AML-193 (cell line): ENCODE measurements at places on chromosomes 6 and 20.

DNA sequence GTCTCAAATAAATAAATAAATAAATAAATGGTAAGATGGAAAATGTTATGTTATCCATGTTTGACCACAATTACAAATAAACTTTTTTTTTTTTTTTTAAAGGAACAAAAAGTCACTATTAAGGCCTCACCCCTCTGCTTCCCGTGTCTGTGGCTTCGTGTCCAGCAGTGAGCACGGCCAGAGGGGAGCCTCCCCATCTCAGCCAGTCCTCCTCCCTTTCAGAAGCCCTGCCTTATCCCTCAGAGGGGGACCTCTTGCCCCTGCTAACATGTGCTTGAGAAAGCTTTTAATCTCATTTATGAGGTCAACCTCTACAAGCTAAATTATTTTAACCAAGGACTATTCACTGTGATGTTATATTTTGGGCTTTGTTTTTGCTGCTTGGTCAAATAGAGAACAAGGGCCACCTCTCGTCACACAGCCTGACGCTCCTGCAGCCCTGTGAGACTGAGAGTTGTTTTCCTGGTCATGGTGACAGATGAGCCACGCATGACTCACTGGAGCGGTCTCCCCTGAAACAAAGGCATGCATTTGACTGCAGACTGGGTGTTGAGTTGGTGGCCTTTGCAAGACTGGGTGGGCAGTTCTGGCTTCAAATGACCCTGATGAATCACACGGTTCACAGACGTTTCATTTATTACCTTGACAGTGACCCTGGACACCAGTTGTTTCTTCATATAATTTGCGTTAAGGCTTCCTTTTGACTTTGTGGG is 131.8 kb downstream of the TIAM2 start:
- DNase-seq: no peak

GRCh38 chr20:5973172-5973571 is 22.7 kb downstream of the MCM8 start:
- DNase-seq: peak; percentile 9

- DNase-seq: no peak
Measured at GRCh38 chr6:1613688-1614447, 4.2 kb downstream of the FOXC1 start.

DNA sequence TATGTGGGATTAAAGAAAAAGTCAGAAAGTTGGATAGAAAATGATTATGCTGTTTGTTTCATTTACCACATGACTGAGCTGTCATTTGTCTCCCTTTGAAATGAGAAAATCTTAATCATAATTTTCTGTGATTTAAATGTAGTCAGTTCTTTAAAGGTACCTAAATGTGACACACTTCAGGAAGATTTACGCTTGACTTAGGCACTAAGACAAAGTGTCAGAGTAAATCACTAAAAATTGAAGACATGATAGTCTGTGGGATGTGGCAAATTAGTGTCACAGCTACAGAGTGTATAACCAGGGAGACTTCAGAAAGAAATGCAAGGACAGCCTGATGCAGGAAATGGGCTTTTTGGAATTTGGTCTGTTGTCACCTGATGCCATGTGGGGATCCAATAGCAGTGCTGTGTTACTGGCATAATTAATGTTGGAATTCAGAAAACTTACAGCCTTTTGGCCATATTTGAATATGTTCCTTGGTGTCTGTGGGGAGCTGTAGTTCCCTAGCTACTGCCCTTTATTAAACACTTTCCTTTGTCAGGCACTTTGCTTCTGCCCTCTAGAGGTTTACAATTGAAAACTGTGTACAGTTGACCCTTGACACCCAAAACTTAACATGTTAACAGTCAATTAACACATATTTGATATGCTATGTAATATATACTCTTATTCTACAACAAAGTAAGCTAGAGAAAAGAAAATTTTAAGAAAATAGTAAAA is 493.8 kb downstream of the UTRN start:
- DNase-seq: peak; percentile 23

GRCh38 chr6:40256831-40257230 is 322.6 kb upstream of the MOCS1 start:
- DNase-seq: no peak

GRCh38 chr6:133532908-133533307 is 291.8 kb downstream of the EYA4 start:
- DNase-seq: no peak

- peak; percentile 76 for DNase-seq
Measured at GRCh38 chr6:166313255-166314070, 5.3 kb upstream of the PRR18 start.

GRCh38 chr6:111565326-111566221 is 40.1 kb downstream of the TRAF3IP2 start:
- no peak for DNase-seq

- no peak for DNase-seq
Measured at GRCh38 chr6:35148167-35148741, 7.1 kb upstream of the TCP11 start.

DNA sequence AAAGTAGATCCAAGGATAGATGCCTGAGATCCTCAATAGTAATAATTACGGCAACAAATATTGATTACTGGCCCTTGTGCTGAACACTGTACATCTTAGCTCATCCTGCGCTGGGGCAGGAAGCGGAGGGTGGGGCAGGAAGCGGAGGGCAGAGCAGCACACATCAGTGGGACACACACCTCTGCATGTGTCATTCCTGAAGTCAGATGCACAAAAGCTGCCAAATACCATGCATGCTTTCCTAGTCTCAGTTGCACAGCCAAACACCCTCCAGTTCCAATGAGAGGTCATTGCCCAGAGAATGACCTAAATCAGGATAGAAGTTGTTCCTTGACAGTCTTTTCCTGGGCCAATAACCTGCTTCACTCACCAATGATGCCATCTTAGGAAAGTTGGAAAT is 74.4 kb upstream of the FOXC1 start:
- no peak for DNase-seq

DNA sequence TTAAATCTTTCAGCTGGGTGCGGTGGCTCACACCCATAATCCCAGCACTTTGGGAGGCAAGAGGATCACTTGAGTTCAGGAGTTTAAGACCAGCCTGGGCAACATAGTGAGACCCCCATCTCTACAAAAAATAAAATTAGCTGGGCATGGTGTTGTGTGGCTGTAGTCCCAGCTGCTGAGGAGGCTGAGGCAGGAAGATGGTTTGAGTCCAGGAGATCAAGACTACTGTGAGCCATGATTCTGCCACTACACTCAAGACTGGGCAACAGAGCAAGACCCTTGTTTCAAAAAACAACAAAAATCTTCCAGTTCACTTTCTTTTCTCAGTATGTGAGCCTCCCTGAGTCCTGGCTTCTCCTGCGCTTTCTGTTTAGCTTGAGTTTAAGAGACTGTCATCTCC is 7.9 kb downstream of the SDHAF4 start:
- DNase-seq: no peak

GRCh38 chr6:93575495-93576267 is 156.3 kb upstream of the EPHA7 start:
- no peak for DNase-seq

DNA sequence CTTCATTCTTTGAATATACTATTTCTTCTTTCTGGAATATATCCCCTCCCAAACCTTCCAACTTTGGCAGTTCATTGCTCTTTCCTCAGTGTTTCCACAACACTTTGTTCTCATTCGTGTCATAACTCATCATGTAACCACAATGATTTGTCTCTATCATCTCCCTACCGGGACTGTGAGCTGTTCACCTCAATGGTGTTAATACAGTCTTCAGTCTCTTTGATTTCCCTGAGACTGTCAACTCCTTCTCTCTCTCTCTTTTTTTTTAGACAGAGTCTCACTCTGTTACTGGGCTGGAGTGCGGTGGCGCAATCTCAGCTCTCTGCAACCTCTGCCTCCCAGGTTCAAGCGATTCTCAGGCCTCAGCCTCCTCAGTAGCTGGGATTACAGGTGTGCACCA is 2.5 kb upstream of the MMP24 start:
- no peak for DNase-seq

DNA sequence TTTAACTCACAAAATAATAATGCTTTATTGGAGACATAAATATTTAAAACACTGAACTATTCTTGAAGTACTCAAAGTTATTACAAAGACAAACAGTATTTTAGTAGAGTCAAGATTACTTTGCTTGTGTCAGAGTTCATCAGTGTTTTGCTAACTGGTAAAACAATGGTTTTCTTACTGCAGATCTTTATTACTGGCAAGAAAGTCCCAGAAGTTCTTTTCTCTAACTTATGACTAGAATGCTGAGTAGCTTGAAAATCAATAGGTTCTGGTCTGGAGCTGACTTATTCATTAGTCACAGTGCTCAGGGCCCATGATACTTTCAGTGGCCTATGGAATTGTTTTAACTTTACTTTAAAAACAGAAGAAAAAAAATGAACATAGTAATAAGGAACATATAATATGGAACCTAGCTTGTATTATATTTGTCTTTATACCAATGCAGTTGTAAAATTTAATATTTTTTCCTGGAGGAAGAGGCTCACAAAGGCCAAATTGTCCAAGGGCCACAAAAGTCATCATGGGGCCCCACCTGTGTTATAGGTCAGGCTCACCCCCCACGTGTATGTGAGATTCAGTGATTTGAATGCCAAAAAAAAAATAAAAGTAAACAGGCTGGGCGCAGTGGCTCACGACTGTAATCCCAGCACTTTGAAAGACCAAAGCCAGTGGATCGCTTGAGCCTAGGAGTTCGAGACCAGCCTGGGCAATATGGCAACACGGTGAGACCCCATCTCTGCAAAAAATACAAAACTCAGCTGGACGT is 53.3 kb downstream of the PLEKHG1 start:
- DNase-seq: no peak

GRCh38 chr20:41278936-41279335 is 38.6 kb downstream of the ZHX3 start:
- DNase-seq: no peak

- peak; percentile 5 for DNase-seq
Measured at GRCh38 chr6:152954443-152954842, 28.4 kb downstream of the FBXO5 start.

GRCh38 chr20:47276851-47277534 is 79.5 kb downstream of the ZMYND8 start:
- DNase-seq: no peak

DNA sequence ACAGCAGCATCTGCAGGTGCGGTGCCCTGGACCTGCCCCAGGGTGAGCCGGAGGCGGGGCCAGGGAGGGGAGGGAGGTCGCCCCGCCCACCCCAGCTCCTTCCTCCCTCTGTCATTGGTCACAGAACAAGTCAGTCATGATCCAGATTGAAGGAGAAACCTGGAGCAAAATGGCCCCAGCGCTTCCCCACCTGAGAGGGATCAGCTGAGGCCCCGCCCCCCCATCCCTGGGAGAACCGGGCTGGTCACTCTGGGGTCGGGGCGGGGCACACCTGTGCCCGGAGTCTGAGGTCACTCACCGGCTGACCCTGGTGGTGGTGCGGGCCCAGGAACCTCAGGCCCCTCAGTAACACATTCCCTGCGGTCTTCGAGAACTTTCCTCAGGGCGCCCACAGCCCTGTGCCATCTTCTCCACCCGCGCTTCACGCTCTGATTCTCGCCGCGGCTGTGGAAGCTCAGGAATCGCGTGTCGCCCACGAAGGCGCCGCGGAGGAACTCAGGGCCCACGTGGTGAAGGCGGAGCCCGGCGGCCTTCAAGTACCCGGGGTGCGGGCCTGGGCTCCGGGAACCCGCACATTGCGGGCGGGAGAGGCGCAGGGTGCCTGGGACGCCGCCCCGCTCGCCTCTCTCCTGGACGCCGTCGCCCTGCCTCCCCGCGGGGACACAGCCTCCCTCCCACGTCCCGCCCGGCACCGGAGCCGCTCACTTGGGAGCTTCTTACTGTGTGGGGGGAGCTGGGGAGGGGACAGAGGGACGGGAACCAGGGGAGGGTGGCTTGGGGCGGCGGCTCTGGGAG is 36.4 kb upstream of the HLA-C start:
- DNase-seq: no peak

DNA sequence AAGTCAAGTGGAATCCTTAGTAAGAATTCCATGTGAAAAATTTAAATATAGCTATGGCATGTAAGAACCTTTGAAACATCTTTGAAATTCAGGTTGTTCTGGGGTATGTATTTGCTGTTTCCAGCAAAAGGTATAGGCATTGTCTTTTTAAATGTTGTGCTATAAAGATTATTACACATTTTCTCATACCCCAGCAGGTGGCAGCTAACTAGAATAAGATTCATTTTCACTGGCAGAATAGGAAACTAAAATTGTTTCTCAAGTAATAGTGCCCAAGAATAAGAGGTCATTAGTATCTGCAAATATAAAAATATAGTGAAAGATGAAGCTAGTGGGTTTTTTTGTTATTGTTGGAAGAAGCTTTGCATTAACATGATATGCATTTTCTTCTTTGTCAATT is 1.8 kb downstream of the GRIK2 start:
- no peak for DNase-seq

GRCh38 chr6:88705601-88706000 is 257.8 kb downstream of the RNGTT start:
- DNase-seq: no peak

GRCh38 chr20:33079259-33079658 is at the start of gene BPIFB4:
BPIFB4 (plus strand) TSS chr20:33079643; CDS start chr20:33081527, 1,884 bp downstream.
- DNase-seq: no peak

- no peak for DNase-seq
Measured at GRCh38 chr6:36955136-36955535, 598 bp downstream of the PI16 start.

- no peak for DNase-seq
Measured at GRCh38 chr6:79756496-79756895, 125.4 kb downstream of the SH3BGRL2 start.

- no peak for DNase-seq
Measured at GRCh38 chr6:54614499-54615195, 231.9 kb upstream of the FAM83B start.

GRCh38 chr6:32129297-32130088 is 595 bp downstream of the FKBPL start:
- no peak for DNase-seq

DNA sequence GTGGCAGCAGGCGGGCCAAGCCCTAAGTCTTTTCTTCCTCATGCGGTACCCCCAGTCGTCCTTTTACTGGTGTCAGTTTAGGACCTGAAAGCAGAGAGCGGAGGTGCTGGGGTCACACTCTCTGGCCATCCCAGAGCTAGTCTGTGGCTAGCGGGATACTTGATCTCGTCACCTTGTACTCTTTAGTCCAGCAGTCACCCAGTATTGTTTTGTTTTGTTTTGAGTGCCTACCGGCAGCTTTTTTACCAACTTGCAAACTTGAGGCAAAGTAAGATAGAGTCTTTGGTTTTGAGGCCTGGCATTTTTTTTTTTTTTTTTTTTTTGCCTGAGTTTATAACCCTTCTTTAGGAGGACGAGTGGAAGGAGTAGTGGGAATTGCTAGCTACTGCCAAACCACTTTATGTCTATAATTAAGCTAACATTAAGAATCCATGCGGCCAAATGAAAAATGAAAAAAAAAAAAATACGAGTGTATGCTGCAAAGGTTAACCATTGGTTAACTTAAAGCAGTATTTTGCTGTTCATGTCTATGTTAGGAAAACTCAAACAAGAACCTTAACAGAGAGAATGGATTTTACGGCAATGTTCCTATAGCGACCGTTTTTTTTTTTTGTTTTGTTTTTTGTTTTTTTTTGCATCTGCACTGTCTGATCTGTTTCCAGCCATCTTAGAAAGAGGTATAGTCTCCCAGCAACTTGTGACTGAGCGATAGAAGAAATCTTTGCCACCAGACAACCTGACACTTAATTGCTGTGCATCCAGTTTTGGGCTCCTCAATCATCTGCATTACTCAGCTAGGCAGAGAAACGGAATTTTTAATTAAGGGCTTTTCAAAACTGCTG is 56.9 kb downstream of the FAM217A start:
- DNase-seq: peak; percentile 39
